ENCODE measurements at places on chromosomes 7 and 10.

- DNase-seq, result no peak
These were observed 851 bp downstream of the HYAL4 start for GRCh38 chr7:123845823-123846216.

- DNase-seq, result no peak
These were observed 51.5 kb downstream of the RBM17 start for GRCh38 chr10:6140141-6140841.

DNA sequence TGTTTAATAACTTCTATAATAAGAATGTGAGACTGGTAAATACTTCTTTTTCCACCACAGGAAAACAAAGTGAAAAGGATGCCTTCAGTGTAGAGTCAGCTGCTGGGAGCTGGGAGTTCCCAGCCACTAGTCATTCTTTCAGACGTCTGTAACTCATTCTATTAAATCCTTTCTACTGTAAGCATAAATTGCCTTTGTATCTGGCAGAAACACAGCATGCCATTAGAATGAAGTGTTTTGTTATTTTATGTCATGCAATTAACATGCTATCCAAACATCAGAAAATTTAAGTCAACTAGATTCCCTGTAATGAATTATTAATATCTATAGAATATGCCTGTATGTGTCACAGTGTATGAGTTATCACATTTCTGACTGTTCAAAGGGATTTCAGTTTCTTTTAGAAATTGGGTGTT lies 14.3 kb downstream of the BPGM start:
- no peak for DNase-seq

DNA sequence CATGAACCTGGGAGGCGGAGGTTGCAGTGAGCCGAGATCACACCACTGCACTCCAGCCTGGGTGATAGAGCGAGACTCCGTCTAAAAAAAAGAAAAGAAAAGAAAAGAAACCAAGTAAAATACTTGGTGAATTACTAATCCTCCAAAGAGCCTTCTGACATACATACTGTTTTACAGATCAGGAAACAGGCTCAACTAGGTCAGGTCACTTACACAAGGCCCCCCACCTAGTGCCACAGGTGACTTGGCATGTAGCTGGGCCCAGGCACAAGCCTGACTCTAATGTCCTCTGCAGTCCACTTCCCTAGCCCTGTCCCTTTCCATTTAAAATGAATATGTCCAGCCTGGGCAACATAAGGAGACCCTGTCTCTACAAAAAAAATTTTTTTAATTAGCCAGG lies 157.0 kb downstream of the TPST1 start:
- no peak for DNase-seq

DNA sequence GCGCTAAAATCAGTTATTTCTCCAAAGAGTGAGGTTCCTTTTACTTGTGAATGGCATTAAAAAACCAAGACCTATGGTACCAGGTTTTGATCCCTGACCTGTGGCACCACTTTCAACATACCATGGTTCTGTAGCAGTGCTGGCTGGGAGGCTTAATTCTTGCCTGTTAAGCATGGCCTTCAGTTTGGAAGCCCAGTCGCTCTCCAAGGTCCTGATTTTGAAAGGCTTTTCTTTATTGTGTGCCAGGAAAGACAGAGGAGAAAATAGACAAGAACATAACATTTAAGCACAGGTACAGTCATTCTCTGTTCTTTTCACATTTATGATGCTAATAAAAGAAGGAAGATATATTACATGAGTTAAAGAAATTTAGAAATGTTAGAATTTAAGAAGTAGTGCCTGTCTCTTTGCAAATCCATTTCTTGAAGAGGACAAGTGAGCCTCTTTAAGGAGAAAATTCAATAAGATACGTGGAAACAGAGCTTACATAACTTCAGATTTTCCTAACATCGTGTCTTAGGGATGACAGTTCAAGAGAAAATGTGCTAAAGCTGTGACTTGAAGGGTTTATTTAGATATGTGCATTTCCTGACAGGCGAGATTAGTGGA lies 357.6 kb downstream of the DPP6 start:
- DNase-seq, result no peak

GRCh38 chr10:77189520-77189919 lies 448.1 kb downstream of the KCNMA1 start:
- DNase-seq, result no peak

DNA sequence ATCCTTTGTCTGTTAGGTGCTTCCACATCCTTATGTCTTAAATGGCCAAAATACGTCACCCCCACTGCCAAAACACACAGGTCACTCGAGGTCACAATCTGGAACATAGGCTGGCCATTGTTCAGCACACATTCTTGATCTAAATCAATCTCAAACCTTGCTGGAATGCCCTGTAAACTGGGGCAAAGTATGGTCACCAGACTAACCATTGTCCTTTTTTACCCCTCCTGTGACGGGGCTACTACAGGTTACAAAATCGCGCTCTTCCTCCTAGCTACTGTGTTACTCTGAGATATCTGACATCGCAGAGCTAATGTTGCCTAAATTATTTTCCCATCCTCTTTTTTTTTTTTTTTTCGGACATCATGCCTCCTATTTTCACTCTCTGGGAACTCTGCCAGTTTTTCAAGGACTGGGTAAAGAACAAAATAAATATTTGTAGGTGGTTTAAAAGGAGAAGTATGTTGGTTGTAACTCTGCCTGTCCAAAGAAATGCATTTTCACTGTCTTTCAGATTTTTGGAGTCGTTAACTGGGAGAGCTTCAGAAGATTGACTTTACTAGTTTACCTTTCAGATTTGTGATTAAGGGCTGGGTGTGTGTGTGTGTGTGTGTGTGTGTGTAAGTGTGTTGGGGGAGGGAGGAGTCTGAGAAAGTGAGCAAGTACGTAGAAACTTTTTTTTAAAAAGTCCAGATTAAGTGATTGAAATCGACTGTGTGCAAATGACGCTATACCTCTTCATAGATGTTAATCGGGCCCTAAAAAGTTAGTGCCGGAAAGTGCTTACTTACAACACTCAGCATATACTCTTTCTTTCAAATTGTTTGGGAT lies 942 bp upstream of the KIAA1217 start:
- no peak for DNase-seq

DNA sequence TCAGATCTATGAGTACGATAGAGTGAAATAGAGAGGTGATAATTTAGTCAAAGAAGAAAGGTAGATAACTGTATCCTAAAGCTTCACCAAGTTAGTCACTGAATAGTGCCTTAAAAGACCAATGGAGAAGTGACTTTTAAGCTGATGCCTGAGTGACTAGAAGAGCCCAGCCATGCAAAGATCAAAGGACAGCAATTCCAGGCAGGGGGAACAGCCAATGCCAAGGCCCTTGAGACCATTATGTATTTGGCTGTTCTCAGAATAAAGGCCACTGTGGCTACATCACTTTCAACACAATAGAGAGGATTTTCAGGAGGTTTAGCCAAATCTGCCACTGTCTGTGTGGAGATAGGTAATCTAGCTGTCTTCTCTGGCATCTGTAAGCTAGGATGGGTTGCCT lies 17.8 kb downstream of the HDAC9 start:
- DNase-seq, result no peak

- DNase-seq, result no peak
These were observed 28.7 kb downstream of the FAM53B start for GRCh38 chr10:124715439-124715838.

DNA sequence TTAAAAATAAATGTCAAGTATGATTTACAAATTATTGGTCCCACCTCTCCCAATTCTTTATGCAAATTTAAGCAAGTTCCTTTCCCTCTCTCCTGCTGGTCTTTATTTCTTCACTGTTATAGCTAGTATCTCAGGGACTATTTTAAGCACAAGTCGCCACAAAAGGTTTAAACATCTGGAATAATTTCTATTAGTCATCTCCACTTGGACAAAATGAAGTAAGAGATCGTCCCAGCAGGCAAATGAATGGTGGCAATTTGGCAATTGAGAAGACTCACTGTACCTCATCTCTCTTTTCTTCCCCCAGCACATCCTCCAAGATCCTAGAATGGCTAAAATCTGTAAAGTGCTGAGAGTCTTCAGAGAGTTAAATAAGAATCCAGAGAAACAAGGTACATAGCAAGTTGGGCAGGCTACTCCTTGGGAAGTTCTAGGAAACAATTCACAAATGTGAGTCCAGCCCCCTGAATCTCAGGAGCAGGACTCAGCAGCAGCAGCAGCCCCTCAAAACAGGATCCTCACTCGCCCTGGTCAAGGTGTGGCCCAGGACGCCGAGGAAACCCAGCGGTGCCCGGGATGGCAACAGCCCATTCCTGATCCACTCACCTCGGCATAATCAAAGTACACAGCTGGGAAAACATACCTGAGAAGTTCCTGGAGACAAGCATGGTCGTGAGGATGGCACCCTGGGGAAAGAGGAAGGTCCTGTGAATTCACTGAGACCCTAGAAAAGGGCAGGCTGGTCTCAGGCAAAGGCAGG lies 30.3 kb upstream of the NDST2 start:
- no peak for DNase-seq

GRCh38 chr10:69333205-69333604 lies 54.9 kb downstream of the HK1 start:
- DNase-seq, result no peak

DNA sequence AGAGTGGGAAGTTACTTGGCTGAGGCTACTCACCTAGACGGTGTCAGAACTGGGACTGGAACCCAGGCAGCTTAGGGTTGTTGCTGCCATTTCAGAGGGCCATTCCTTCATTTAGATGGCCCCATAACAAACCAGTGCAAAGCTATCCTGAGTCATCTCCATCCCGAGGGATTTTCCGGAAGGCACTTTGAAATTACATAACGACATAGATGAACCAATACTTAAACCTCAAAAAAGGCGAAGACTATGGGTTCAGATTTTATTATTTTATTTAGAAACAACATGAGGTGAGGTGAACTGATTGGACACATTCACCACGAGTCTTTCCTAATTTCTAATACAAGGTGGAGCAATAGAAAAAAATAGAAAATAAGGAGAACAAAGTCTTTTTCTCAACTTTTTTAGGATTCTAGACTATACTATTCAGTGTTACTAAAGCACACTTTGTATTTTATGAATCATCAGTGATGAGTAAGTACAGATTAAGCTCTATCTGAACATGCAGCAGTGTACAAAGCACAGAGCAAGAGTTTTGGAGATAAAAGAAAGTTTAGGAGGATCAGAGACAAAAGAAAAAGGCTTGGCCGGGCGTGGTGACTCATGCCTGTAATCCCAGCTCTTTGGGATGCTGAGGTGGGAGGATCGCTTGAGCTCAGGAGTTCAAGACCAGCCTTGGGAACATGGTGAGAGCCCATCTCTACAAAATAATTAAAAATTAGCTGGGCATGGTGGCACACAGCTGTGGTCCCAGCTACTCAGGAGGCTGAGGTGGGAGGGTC lies 79.5 kb upstream of the SVIL start:
- no peak for DNase-seq

- no peak for DNase-seq
These were observed 36.1 kb downstream of the PSAP start for GRCh38 chr10:71814922-71815411.

GRCh38 chr7:131057015-131057793 lies 270.5 kb upstream of the MKLN1 start:
- DNase-seq, result no peak

DNA sequence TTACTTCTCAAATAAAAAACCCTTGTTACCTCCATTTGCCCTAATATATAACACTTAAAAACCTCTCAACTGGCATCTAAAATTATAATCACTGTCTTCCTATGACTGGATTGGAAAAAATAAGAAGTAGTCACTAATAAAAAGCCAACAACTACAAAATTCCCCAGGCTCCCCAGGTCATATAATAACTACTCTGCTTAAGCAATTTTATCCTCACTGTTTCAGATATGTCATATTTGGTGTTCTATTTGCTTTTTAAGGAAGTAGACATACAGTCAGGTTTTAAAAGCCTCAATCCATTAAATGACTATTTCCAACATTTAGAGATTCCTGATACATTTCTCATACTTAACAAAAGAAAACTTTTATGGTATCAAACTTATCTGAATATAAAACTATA lies 2.4 kb downstream of the H2AZ2 start:
- no peak for DNase-seq

DNA sequence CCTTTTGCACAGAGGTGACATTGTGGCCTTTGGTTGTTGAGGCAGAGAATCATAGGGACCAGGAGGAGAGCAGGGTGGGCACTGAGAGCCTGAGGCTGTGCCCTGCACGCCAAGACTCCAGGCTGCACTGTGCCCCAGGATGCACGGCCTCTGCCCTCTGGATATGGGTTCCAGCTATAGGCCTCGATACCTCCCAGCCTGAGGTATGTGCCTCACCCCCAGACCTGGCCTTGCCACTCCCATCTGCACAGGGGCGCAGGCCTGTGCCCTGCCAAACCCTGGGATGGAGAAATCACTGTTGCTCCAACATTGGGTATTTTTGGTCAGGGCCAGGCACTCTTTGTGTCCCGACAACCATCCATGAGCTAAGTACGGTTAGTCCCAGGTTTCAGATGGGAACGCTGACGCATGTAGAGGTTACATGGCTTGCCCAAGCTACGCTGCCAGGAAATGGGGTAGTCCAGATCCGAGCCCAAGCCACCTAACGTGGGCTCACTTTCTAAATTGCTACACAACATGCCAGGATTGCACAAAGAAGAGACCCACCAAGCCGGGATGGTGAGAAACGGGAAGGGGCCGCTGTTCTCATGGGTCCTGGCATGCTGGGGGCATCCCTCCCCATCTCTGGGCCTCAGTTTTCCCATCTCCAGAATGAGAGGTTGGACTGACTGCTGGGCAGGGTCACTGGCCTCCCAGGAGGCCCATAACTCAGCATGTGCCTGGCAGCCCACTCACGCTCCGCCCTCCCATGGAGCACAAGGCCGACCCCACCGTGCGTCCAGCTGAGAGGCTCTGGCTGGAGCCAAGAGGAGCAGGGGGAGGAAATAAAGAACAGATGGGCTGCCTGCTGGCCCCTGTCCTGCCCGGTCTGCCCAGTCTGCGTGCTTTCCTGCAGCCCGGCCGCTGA lies 44.2 kb downstream of the ZCCHC24 start:
- no peak for DNase-seq

- DNase-seq, result no peak
These were observed 37.4 kb upstream of the GARS1 start for GRCh38 chr7:30557245-30557644.

DNA sequence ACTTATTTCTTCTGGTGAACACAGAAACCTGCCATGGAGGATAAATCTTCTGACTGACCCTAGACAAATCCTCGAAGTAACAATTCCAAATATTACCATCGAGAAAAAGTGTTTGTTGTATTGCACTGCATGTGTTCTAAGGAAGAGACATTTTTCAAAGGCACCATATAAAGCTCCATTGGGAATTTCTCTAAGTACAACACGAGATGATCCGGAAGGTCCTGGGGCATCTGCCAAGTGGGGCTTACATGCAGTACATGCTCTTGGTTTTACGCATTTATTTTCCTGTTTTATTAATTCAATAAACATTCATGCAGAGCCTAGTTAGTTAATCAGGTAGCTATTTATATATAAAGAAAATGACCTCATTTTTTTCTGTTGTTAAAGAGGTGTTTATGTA lies 692.0 kb upstream of the IGFBP3 start:
- DNase-seq, result no peak

DNA sequence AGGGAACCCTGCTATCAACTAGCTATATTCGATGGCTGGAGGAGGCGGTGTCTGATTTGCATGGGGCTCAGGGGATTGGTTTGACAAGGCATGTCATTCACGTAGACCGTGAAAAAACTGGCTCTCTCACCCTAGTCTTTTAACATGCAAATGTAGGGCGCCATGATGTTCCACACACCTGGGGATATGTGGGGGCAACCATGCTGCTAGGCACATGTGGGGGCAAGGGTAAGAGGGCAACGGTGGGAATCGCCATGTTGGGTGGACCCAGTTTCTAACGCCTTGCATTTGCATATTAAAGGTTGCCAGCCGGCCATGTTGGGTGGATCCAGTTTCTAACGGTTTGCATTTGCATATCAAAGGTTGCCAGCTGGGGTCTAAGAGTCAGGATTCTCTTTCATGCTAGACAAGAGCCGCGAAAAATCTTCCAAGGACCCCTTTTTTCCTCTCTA lies 419.2 kb upstream of the NFE2L3 start:
- DNase-seq, result no peak
